Left ventricle myocardium inferior (tissue), 1 donor: ENCODE measurements at places on chromosomes 2 and 18. TPM values are rescaled to one million over a fixed set of nuclear protein-coding genes. Genes with fewer than 3 reads are reported as not detected.

The KATNAL2 gene
- total RNA-seq = 5.4 TPM

- no peak for DNase-seq
These were observed 624 bp downstream of the ZNF516 start for GRCh38 chr18:76494231-76495005.

The AQP12A gene
- total RNA-seq = not detected

- DNase-seq = peak; percentile 75
These were observed 79.9 kb downstream of the TRIB2 start for GRCh38 chr2:12796657-12797056.

GRCh38 chr18:3998698-3999333 is 456.3 kb downstream of the DLGAP1 start:
- no peak for DNase-seq

GRCh38 chr2:96163768-96164429 is 18.7 kb upstream of the DUSP2 start:
- DNase-seq = no peak

The TWSG1 gene
- 12.1 TPM for total RNA-seq

The PHOSPHO2 gene
- 3.2 TPM for total RNA-seq

The NGEF gene
- total RNA-seq = 0.16 TPM

The NT5DC4 gene
- total RNA-seq = not detected

GRCh38 chr2:45345331-45346234 is 265.5 kb downstream of the SRBD1 start:
- no peak for DNase-seq

DNA sequence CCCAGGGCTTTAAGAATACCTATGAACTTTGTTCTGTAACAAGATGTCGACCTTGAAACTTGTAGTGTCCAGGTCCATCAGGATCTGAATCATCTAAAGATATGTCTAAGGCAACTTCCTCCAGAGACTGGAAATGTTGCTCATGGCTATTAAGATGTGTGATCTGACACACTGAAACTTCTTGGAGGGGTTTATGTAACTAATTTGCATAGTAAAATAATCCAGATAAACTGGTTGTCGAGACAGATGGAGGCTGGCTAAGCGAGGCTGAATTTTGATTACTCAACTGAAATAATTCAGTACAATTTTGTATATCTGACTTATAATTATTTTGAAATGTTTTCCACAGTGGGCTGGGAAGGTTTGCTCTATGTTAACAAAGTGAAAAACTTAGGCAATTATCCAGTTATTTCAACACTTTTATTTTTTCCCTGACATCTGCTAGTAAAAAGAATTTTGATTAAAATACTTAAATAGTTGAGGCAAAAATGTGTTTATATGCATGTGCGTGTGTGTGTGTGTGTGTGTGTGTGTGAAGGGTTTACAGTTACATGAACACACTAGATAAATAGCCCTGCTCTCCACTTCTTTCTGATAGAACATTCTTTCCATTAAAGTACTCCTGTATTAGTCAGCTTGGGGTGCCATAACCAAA is 11.4 kb upstream of the MAP3K20 start:
- no peak for DNase-seq

The ORC2 gene
- 24.5 TPM for total RNA-seq

The CRYGC gene
- total RNA-seq = not detected

- DNase-seq = no peak
These were observed 191.3 kb downstream of the CDH7 start for GRCh38 chr18:65942104-65942503.

GRCh38 chr2:52405980-52406379 is 1361.6 kb upstream of the CHAC2 start:
- no peak for DNase-seq

DNA sequence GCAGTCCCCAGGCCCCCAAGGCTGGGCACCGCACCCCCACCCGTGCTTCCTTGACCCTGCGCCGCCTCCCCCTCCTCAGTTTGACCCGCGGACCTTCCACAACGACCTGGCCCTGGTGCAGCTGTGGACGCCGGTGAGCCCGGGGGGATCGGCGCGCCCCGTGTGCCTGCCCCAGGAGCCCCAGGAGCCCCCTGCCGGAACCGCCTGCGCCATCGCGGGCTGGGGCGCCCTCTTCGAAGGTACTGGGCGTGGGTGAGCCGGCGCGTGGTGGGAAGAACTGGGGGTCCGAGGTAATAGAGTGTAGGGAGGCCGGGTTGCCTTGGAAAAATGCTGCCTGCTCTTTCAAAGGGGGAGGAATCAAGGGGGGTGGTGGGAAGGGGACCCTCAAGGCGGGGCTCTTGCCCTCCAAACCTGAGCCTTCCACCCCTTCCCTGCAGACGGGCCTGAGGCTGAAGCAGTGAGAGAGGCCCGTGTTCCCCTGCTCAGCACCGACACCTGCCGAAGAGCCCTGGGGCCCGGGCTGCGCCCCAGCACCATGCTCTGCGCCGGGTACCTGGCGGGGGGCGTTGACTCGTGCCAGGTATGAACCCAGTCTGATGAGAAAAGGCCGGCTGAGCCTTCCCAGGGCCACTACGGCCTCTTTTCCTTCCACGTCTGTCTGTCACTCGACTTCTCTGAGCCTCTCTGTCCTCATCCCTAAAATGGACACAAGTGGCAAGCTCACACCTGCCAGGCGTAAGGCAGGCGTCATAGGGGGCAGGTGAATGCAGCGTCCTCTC is 2.6 kb downstream of the PRSS56 start:
- no peak for DNase-seq

- DNase-seq = no peak
These were observed 65.2 kb upstream of the RNF152 start for GRCh38 chr18:61957801-61958516.

GRCh38 chr18:10090668-10091067 is 176.9 kb downstream of the VAPA start:
- no peak for DNase-seq

The TMEM178A gene
- 3.6 TPM for total RNA-seq

The NEUROD1 gene
- total RNA-seq = not detected

DNA sequence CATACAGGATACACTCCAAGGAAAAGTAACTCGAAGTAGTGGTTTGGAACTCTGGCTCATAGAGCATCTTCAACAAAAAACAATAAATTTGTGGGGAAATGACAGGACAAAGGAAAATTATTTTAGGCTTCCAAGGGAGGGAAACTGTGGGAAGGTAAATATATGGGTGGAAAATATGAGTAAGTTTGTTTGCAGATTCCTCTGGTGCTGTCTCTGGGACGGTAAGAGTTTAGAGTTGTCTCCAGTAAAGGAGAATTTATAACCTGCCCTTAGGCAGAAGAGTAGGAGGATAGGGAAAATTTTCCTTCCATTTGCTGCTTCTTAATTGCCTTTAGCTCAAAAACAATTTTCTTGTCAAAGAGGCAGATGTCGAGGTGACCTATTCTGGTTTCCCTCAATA is 19.3 kb downstream of the HNMT start:
- no peak for DNase-seq

The VWC2L gene
- not detected for total RNA-seq

DNA sequence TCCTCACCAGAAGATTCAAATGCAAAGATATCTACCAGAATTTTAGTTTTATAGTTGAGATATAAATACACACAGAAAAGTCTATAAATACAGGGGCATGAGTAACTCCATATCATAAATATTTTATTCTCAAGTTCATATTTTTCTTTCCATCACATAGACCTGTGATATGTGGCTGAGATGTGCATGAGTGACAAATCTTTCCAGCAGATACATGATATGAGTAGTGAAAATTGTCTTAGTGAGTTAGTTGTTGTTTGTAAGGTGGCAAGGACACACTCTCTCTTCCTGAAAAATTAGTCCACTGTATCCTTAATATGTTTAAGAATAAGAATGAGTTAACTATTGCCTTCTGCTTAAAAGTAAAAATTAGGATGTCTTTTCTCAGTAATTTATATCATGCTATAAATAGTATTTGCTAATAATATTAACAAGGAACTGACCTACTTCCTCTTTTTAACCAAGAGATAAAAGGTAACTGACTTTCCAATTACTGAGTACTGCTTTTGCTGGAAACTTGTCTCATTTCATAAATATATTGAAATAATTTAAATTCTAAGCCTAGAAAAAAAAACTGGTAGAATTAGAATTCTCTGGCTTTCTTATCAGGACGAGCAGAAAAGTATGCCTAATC is 85.2 kb upstream of the SESTD1 start:
- DNase-seq = no peak

The CYTIP gene
- total RNA-seq = 0.82 TPM

- DNase-seq = no peak
These were observed 136.5 kb downstream of the TDRD15 start for GRCh38 chr2:21260311-21260710.

- no peak for DNase-seq
These were observed 1.8 kb upstream of the SP9 start for GRCh38 chr2:174333017-174333371.

DNA sequence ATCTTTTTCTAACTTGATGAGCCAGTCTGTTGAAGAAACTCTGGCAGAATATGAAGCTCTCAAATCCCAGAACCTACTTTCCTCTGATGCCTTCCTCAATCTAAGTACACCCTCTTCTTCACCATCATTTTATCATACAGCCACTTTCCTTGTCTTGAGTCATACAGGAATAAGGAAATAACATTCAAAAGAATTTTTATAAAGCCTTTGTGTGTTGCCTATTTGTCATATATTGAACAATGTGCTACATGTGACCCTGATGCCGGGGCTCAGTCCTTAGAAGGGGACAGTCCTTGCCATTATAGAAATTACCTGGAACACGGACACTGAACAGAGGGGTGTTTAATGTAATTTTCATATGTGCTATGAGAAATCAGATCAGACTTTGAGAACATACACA is 27.4 kb downstream of the RAPGEF4 start:
- DNase-seq = no peak

GRCh38 chr18:32610176-32610575 is 139.5 kb upstream of the GAREM1 start:
- no peak for DNase-seq

DNA sequence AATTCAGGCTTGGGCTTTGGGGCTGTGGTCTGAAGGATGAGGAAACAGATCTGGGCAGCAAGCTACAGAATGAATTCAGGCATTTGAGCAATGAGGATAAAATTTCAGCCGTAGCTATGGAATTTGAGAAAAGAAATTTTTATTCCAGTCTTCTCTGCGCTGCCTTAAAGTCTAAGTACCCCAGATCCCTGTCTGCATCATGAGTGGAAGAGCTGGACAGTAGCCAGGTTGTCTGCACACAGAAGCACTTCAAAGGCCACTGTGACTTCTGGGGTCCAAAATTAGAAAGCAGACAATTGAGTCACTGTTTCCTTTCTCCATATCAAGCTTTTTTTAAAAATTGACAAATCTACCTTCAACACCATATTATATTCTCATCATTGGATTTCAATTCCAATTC is 787.6 kb upstream of the GCFC2 start:
- DNase-seq = no peak

DNA sequence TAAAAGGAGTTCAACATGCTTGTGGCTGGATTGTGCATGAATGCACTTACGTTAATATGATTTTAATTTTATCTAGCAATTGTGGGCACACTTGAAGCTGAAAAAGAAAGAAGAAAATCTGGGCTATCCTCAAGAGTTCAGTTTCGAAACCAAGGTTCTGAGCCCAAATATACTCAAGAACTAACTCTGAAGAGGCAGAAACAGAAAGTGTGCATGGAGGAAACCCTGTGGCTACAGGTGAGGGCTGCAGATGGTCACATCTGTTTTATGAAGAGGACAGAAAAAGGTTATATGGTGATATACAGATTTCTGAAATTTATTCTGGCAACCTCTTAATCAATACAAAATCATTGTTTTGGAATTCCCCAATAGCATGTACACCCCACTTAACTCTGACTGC is 57.3 kb downstream of the ITGA6 start:
- DNase-seq = no peak

GRCh38 chr18:23171581-23172156 is 36.4 kb downstream of the CABLES1 start:
- no peak for DNase-seq

DNA sequence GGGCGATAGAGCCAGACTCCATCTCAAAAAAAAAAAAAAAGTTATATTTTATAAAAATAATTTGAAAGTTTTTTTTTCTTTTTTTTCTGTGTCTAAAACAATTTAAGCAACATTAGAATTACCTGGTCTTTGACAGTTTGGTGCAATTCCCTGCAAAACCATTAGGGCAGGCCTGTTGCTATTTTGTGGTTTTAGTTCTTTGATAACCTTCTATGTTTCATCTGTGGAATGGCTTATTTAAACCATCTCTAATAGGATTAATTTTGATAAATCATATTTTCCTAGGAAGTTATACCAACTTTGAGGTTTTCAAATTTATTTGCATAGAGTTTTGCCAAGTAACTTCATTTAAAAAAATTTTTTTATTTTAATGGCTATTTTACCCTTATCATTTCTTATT is 141.2 kb upstream of the TWIST2 start:
- no peak for DNase-seq

The PIK3C3 gene
- total RNA-seq = 33.2 TPM

GRCh38 chr2:187434342-187434785 is 13.7 kb downstream of the CALCRL start:
- DNase-seq = no peak

- DNase-seq = no peak
These were observed 6.2 kb downstream of the ARMC9 start for GRCh38 chr2:231204581-231204980.

GRCh38 chr18:25594351-25594750 is 242.4 kb upstream of the ZNF521 start:
- DNase-seq = no peak

GRCh38 chr18:67916097-67916496 is 399.6 kb upstream of the DSEL start:
- DNase-seq = no peak

The REG1B gene
- total RNA-seq = not detected

The ARHGAP28 gene
- total RNA-seq = 1.5 TPM

DNA sequence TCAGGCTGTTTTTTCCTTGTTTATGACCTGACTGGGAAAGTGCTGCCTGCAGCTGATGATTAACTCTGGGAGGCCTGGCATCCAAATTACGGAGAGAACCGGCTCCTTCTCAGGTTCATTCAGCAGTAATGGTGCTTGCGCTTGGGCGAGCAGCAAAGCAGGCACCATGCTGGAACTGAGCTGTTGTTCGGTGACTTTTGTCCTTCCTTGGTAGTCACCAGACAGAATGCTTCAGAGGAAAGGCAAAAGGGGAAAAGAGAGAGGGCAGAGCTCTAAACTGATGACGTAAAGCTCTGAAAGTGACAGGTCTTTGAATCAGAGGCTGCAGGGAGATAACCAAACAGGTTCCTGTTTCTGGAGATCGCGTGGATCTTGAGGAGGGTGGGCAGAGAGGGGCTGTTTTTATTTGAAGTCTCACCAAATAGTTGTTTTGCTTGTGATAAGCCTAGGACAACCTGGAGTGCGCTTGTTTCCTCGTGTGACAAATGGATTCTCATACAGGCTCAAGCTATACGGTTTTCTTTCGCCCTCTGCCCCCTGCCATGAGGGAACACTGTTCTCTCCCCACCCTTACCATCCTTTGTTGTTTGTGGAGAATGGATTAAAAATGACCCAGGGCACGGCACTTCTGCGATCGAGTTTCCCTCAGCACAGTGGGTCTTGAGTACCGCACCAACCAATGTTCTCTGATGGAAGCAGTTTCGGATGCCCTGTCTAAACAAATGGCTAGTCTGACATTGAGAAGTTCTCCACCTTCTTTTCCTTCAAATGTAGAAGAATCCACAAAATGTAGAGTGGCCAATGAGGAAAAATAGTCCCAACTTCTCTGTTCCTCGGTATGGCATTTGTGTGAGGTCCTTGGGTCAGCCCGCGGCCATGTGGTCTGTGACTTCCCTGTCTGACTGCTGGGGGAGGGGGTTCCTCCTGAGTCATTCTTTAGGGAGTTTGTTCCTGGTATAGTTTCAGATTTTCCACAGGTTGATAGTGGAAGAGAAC is 1.3 kb downstream of the RASGRP3 start:
- peak; percentile 36 for DNase-seq

GRCh38 chr2:53562407-53562806 is 205.2 kb upstream of the CHAC2 start:
- DNase-seq = no peak

GRCh38 chr2:29033656-29034055 is 40.7 kb downstream of the PCARE start:
- no peak for DNase-seq
